Stimulated activated CD8-positive, alpha-beta memory T cell treated with anti-CD3 and anti-CD28 coated beads, Interleukin-7, amount 100 ng/mL, for 4 hours (primary cell): ENCODE measurements at places on chromosomes 1 and 21.

DNA sequence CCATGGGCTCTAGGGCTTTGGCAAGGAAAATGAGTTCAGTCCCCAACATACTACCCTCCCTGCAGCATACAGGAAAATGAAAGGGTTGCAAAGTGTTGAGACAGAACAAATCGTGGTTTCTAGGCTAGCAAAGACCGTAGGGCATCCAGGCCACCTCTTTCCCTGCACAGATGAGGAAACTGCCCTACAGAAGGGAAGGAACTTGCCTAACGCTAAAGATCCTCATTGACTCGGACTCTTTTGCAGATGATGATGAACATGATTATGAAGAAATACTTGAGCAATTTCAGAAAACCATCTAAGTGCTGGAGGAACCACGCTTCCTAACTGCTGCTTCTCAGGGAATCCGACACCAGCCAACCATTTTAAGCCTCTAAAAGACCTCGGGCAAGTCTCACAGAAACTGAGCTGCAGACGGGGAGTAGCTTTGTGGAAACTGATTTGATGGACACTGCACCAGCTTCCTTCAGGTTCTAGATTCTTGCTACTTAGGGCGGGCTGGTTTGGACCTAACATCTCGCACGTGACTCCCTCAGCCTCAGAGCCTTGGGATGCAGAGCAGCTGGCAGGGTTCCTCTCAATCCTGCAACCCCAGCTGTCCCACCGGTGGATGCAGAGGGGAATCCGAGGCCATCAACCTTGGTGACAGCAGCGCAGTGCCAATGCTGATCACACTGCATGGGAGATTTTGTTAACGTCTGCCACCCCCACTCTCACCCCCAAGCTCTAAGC, 13.4 kb downstream of the THEMIS2 start:
- no peak for DNase-seq

GRCh38 chr21:28063241-28064216, 929.1 kb downstream of the LTN1 start:
- no peak for DNase-seq

DNA sequence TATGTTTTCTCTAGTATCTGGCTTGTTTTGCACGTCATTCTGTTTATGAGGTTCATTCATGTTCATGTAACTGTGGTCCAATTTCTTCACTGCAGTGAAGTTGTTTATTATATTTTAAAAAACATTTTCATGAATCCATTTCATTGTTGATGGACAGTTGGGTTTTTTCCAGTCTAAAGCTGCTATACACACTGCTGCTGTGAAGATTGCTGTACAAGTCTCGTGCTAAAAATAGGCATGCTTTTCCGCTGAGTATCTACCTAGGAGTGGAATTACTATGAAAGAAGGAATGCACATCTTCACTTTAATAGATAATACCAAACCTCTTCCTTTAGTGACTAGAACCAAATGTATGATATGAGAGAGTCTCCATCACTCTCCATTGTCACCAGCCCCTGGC, 49.0 kb upstream of the ETS2 start:
- no peak for DNase-seq

DNA sequence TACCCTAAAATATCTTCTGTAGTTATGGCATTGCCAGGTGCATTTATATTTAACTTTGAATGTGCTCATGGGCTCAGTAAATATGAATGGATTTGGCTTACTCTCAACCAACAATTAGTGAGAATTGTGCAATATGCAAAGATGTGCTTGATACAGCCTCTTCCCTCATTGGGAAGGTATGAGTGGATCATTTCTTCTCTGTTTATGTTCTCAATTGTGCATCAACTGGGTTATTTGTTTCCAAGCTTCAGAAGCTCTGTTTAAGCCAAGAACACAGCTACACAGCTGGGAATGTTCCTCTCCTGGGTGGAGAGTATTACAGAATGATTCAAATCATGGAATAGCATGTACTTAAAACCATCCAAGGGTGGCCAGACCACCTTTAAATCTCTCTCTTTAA, 17.6 kb upstream of the MAP1LC3C start:
- no peak for DNase-seq

GRCh38 chr1:243234978-243235647, 20.0 kb downstream of the CEP170 start:
- DNase-seq = no peak

- DNase-seq = no peak
Measured at GRCh38 chr1:187157115-187157514, 328.4 kb downstream of the PLA2G4A start.

GRCh38 chr1:6962996-6963911, 178.0 kb downstream of the CAMTA1 start:
- peak; percentile 11 for DNase-seq
